ENCODE measurements at places on chromosomes 6 and 20. TPM values are rescaled to one million over a fixed set of nuclear protein-coding genes. Genes with fewer than 3 reads are reported as not detected.

- no peak overlapping the region for H3K27ac ChIP-seq
- no peaks in the 10 kb centered on the region for H3K4me1 ChIP-seq
- H3K36me3 ChIP-seq, result no peaks in the 10 kb centered on the region
Observed at GRCh38 chr6:146767632-146768031, 168.9 kb downstream of the ADGB start.

DNA sequence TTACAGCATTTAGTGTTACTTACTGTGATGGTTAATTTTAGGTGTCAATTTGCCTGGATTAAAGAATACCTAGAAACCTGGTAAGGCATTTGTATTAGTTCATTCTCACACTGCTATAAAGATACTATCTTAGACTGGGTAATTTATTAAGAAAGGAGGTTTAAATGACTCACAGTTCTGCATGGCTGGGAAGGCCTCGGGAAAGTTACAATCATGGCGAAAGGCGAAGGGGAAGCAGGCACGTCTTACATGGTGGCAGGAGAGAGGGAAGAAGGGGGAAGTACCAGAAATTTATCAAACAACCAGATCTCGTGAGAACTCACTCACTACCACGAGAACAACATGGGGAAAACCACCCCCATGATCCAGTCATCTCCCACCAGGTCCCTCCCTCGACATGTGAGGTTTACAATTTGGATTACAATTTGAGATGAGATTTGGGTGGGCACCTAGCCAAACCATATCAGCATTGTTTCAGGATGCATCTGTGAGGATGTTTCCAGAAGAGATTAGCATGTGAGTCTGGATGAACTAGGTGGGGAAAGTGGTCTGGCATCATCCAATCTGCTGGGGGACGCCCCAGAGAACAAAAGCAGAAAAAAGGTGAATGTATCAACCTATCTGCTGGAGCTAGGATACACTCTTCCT lies 76.8 kb downstream of the MKKS start:
- H3K4me3 ChIP-seq, result no peak overlapping the region
- no peaks in the 10 kb centered on the region for H3K4me1 ChIP-seq
- no peak overlapping the region for H3K27ac ChIP-seq
- no peak for DNase-seq
- H3K27me3 ChIP-seq, result no peaks in the 10 kb centered on the region

DNA sequence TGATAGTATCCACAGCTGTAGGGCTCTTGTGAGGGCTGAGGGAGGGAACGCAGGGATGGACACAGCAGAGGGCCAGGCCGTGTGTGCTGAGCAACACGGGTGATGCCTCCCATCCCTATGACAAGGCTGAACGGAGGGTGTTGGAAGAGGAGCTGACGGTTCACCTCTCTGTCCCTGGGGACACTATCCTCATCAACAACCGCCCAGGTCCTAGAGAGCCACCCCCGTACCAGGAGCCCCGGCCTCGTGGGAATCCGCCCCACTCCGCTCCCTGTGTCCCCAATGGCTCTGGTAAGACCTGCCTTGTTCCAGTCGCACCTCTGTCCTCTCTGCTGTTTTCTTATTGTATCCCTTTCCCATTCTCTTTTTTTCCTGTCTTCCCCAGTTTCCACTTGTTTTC lies 10.1 kb downstream of the DDR1 start:
- H3K4me3 ChIP-seq, result no peak overlapping the region
- peaks cover 9% of the 10 kb centered on the region for H3K4me1 ChIP-seq
- H3K36me3 ChIP-seq, result peaks cover 57% of the 10 kb centered on the region
- DNase-seq, result no peak

- no peak overlapping the region for H3K27ac ChIP-seq
- H3K27me3 ChIP-seq, result no peaks in the 10 kb centered on the region
- H3K4me3 ChIP-seq, result no peak overlapping the region
- no peaks in the 10 kb centered on the region for H3K36me3 ChIP-seq
Observed at GRCh38 chr6:23503173-23503572, 622.8 kb upstream of the NRSN1 start.

DNA sequence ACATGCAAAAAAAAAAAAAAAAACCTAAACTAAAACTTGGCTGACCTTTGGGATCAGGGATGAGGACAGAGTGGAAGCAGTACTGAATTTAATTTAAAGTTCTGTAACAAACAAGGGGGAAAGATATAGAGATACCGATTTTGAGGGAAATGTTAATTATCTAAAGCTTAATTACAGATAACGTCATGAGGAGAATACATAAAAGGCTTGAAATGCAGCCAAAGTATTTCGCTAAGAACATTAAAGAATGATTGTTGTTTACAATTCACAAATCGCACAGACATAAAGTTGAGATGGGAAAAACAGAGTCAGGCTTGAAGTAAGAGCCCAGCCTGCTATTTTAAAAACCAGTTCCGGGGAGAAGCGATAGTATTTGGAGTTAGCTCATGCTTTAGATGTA lies 208.0 kb upstream of the SASH1 start:
- no peaks in the 10 kb centered on the region for H3K36me3 ChIP-seq
- H3K27ac ChIP-seq, result no peak overlapping the region
- peaks cover 12% of the 10 kb centered on the region for H3K27me3 ChIP-seq
- H3K4me3 ChIP-seq, result no peak overlapping the region

The HSPA12B gene
- 2.9 TPM for total RNA-seq

The OR2H1 gene
- not detected for total RNA-seq

The GDAP1L1 gene
- not detected for total RNA-seq

The MICB gene
- 2.5 TPM for total RNA-seq

Data from esophagus squamous epithelium (tissue), 5 donors.